Gastroesophageal sphincter (tissue), 4 donors: ENCODE measurements at places on chromosomes 3 and 15.
A peak's percentile ranks its signal among the peaks of the same experiment; 100 is the strongest.

GRCh38 chr3:148716657-148717056 is 19.0 kb downstream of the AGTR1 start:
- no peak for ATAC-seq

- no peak for ATAC-seq
These were observed 417.3 kb downstream of the GABRB3 start for GRCh38 chr15:26355472-26356074.

- ATAC-seq = no peak
These were observed 574.8 kb downstream of the AGBL1 start for GRCh38 chr15:86654501-86654900.

DNA sequence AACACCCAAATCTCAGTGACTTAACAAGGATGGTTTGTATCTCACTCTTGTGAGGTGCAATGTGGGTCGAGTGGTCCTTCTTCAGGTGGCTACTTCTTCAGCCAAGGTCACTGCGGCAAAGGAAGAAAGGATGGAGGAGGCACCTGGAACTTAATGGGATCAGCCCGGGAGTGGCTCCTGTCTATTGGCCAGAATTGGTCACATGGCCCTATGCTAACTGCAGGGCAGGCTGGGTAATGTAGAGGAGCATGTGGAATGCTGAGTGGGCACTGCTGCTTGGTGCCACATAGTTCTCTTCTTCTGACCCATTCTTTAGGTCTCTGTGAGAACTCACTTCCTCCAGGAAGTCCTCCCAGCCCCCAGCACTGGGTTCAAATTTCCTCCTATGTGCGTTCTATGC is 20.3 kb upstream of the FAM3D start:
- no peak for ATAC-seq

- no peak for ATAC-seq
These were observed 293.5 kb downstream of the UACA start for GRCh38 chr15:70469651-70470555.

DNA sequence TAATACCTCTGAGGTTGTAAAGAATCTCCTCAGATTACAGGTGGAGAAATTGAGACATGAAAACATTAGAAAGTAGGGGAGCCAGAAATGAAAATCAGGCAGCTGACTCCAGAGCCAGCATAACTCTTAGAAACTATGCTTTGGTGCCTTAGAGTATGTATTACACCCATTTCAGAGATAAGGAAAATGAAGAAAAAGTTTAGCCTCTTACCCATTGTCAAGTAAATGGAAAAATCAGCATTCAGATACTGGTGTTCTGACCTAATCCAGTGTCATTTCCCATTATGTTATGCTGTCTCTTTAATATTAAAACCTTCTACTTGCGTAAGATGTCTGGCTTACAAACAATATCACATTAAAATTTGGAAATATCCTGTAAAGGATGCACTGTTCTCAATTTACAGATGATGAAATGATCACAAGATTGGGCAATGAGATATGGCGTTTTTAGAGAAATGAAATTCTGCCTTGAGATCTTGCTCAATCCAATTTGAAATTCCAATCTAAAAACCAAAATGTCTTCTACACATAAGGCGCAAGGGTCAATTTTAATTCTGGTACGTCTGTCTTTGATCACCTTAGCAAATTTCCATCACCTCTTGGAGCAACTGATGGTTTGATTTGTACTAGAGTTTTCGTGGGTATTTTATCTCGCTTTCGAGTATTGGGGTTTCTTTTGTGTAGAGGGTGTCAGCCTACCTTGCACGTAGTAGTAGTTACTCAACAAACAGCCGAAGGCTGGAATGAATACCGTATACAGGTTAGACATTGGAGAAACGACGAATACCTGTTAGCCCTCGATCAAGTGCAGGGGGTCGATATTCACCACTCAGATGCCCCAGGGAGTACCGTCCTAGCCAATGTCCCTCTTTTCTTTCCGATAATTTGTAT is 902 bp upstream of the ZCWPW2 start:
- ATAC-seq = peak; percentile 6
